ENCODE measurements at places on chromosomes 11 and 22. TPM values are rescaled to one million over a fixed set of nuclear protein-coding genes. Genes with fewer than 3 reads are reported as not detected.

DNA sequence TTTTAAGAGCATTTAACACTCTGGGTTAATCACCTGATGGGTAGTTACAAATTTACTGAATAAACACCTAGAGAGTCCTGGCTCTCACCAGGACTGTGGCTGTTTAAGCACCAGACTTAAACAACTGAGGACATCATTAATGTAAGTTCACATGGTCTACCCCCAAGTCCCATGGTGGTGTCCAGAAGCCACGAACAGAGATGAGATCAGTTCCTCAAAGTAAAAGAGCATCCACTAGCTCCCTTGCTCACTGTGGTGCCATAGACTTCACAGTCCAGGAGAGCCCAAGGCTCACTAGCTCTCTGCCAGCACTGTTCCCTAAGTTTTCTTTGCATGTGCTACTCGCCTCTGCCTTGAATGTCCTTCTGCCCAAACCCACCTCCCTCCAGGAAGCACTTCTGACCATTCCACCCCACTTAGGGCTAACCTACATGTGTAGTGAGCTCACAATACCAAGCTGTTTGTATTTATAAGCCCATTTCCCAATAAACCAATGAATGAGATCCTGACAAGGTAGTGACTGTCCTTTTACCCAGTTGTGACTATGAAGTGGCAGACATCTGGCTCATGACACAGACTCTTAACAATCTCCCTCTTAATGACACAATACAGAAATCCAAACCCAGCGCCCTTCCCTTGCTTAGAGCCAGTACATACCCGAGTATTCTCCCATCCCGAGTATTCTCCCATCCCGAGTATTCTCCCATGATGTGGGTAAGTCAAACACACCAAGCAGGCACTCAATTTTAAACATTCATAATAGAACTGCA lies 15.7 kb downstream of the NAP1L4 start:
- no peak for DNase-seq

DNA sequence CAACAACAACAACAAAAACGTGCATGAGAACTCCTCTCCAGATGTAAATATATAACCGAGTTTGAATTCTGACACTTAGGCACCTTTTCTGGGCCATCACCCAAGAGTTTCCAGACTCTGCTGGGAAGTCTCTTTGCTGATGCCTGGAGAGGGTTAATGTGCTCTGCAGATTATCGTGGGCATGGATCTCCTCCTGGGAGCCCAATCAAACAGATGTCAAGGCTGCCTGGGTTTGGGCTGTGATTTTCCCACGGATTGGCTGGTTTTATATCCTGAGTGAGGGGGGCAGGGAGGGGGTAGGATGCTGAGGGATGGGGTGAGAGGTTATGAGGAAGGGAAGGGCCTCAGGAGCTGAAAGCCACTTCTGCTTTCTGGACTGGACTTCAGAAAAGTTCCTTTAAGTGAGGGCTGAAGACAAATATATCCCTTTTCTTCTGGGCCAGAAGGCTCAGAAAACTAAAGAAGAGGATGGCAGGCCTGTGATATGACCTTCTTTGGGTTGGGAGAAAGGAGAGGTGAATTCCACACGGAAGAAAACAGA lies 4.2 kb downstream of the ELF5 start:
- DNase-seq: no peak

The CNTN5 gene
- polyA plus RNA-seq: 0.02 TPM

- no peak for DNase-seq
Observed at GRCh38 chr22:50343541-50343935, 411 bp downstream of the PPP6R2 start.

Data from spleen (tissue), 13 donors.